ENCODE measurements at places on chromosomes 5 and 9.

DNA sequence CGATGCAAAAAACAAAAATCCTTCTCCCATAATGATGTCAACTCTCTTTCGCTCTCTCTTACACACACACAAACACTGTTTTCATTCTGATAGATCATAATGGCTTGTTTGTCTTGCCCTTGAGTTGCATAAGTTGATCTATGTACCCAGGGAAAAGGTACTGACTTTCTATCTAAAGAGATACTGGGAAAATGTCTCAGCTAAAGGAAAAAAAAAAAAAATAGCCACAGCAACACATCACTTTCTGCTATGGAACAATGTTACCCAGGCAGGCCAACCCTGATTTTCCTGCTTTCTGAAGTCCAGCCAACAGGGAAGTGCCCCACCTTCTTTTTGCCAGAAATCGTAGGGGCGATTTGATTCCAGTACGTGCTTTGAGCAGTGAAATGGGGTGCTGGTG lies 212.6 kb upstream of the ACTBL2 start:
- no peak for DNase-seq

- DNase-seq = no peak
Measured at GRCh38 chr5:111252799-111253545, 28.8 kb downstream of the CAMK4 start.

DNA sequence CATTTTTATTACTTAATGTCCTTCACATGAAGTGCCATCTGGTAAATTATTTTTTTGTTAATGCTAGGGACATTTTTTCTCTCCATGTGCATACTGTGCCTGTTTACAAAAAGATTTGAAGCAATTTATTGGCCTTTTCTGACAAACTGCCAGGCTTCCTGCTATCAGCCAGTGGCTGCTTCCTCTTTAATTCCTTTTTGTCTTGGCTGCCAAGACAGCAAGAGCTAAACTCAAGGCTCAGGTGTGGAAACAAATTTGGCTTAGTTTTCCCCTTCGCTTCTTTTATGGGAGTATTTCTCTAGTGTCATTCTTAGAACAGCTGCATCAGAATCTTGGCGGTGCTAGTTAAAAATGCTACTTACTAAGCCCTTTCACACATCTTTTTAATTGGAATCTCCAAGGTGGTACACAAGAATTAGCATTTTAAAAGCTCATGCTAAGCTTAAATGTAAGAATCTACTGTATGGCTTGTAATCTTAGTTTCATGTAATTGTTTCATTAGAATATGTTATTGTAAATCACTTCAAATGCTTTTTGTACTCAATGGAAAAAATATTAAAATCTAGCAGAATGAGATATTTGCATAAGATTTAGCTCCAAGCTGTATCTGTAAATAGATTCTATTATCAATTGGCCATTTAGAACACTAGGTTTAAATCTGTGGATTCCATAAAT lies 134.2 kb upstream of the RASGRF2 start:
- peak; percentile 3 for DNase-seq

- no peak for DNase-seq
Measured at GRCh38 chr5:100775533-100775855, 127.6 kb downstream of the ST8SIA4 start.

GRCh38 chr5:68710514-68710913 lies 383.3 kb upstream of the SLC30A5 start:
- no peak for DNase-seq

GRCh38 chr9:106283769-106284168 lies 579.2 kb upstream of the ZNF462 start:
- no peak for DNase-seq

DNA sequence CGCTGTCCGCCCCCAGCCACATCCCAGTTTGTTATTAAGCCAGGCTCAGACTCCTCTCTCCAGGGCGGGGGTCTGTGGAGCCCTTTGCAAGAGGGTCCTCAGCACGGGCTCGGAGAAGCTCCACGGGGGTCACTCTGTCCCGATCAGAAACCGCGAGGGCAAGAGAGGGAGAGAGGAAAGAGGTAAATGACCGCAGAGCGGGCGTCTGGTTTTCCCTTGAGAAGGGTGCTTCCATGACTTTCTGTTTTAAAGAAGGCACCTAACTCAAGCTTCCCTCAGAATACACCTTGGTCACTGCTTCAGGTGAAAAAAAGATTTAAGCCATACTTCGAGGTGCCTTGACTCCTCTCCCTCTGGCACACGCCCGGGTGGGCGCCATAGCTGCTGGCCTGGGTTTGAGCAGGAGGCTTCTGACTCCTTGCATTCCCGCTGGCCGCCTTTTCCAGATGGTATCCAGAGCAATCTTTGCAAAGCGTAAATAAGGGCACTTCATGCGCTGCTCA lies 5.8 kb upstream of the TERT start:
- DNase-seq = no peak

- no peak for DNase-seq
Measured at GRCh38 chr5:178247481-178248456, 15.2 kb upstream of the PHYKPL start.

DNA sequence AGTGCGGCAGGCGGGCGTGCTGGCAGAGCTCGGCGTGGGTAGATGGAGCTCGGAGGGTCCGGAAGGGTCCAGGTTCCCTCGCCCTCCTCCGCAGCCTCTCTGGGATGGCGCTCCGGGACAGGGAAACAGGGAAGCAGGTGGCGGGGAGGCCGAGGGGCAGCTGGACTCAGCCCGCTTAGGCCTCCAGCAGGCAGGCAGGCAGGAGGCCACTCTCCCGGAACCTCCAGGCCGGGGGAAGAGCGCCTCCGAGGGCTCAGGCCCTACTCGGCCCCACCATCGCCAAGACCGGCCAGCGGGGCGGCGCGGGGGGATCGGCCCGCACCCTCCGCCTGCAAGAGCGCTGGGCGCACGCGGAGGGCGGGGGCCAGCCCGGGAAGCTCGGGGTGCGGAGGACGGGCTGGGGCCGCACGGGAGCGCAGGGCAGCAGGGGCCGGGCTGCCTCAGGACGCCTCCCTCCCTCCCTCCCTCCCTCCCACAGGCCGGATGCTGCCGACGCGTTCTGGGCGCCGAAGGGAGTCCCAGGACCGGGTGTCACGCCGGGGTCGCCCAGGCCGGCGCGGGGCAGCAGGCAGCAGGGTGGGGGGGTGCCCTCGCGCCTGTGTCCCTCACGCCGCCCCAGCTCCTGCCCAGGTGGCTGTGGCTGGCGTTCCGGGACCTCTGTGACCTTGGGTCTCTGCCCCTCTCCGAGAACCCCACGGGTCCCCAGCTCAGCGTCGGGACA lies 977 bp downstream of the MGAT4B start:
- DNase-seq = no peak

DNA sequence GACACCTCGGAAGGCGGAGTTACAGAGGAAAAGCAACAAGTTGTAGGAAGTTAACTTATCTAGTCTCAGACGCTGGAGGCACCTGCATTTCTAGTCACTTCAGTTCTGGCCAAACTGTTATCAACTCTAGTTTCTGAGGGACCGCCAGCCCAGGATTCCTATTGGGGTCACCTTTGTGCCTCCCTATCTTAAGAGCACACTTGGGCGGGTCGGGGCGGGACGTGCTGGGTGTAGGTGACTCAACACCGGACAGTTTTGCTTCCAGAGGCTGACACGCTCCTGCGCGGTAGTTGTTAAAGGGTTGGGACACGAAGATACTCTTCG lies 679 bp upstream of the KDM4C start:
- no peak for DNase-seq

GRCh38 chr5:107655831-107656230 lies 14.9 kb downstream of the EFNA5 start:
- DNase-seq = no peak

GRCh38 chr9:90632647-90633207 lies 9.9 kb downstream of the DIRAS2 start:
- DNase-seq = no peak

GRCh38 chr9:137319011-137319738 lies 17.1 kb upstream of the NRARP start:
- no peak for DNase-seq

DNA sequence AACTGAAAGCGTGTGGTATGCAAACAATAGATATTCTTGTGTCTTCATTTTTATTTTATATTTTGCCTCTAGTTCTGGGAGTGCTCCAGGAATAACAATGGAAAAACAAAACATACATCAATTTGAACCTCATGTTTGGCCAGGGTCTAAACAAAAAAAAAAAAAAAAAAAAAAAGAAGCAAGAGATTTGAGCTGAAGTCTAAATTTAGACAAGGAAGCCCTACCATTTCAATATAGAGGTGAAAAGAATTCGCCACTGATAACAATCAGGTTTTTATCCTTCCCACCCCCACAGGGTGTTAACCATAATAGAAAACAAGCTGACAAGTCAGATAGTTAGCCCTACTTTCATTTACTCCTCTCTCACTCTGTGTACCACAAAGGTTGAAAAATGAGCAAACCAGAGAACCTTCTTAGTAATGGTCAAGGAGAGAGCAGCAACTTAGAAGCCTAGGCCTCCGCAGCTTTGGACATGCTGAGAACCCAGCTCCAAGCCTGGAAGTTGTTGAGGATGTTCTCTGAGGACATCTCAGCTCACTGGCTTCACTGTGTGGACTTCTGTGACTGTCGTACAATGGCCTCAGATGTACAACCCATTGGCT lies 118.2 kb upstream of the HMHB1 start:
- no peak for DNase-seq

DNA sequence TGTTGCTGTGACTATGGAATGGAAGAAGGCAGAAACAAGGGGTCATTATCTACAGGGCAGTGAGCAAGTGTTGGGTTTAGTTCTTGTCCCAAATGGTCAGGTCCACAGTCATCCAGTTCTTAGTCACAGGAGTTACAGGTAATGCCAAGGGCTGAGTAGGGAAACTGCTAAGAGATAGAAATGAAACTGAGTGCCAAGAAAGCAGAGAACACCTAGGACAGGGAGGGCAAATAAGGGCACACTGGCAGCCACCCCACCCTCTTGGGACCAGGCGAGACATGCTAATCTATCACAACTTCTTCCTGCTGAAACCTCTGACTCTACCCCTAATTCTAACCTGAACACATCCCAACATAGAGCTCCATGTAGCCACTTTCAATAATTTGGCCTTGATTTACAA lies 103.2 kb downstream of the KLF4 start:
- DNase-seq = no peak

DNA sequence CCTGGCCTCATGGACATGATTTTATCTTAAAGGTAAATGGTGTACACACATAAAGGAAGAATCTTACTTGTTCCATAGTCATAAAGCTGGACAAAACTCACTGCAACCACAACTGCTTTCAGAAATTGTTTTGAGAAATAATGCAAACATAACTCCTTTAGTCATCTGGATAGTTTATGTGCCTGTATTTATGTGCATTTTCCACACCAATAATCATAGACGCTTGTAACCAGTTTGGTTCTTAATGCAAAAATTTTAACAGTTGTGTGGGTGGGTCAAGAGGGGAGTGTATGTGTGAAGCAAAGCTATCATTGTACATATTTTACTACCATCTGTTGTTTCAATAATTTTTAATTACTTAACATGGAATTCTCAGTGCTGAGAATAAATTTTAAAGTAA lies 80.1 kb downstream of the EFNA5 start:
- DNase-seq = no peak

- DNase-seq = no peak
Measured at GRCh38 chr5:100644185-100644584, 109.0 kb downstream of the FAM174A start.

All from glomerular endothelial cell (primary cell).